ENCODE measurements at places on chromosomes 4 and X.
A peak's percentile ranks its signal among the peaks of the same experiment; 100 is the strongest.

- DNase-seq = peak; percentile 25
These were observed 13.1 kb upstream of the EOLA1 start for GRCh38 chrX:149527705-149528104.

DNA sequence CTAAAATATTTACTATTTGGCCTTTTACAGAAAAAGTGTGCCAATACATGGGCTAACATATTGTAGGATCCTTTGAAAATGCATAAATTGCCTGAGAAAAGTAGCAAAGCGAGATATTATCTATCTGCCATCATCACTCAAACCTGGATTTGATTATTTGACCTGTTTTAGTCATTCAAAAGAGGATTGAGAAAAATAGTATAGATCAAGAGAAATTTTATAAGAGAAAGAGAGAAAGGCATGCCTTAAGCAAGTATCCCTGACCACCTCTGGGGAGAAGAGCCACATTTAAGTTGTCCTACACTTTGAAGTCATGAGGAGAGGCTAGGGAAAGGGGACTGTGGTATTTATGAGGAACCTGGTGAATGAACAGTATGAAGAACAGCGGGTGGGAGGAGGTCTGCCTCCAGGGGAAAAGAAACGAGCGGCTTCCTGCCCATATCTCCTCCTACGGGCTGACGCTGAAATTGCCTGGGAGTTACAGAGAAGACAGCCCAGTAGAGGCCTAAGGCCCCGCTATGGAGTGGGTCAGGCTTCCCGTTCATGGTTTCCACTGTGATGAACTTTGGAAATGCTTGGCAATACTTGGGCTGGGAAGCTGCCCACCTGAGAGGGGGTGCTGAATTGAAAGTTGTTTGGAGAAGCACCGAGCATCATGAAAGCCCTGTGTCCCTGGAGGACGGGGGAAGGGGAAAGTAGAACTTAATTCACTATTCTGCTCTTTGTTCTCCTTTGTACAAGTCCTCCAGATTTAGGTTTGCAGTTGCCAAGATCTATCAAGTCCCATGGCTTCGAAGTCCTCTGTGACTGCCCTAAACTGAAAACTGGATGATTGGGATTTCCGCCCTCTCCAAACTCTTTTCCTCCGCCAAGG, 106.9 kb upstream of the ACSL4 start:
- DNase-seq = no peak

DNA sequence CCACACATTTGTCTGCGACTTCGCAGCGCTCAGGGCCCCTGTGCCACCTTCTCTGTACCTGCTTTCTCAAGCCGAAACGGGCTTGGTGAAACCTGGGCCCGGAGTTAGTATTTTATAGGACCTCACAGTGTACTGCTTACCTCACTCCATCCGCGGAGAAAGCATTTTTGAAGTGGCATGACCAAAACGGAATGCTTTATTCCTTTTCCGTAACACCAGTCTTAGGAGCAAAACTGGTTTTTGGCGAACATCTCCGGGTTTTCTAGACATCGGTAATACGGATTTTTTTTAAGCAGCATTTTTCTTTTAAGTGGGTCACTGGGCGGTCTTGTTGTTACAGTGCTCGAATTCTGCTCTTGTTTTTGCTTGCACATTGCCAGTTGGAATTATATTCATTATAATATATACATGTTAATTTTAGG, 3.6 kb downstream of the ZIC3 start:
- DNase-seq = no peak

- no peak for DNase-seq
These were observed 26.5 kb downstream of the SLIT2 start for GRCh38 chr4:20278195-20278594.

- DNase-seq = no peak
These were observed 51.9 kb upstream of the SLC6A14 start for GRCh38 chrX:116384406-116384954.

DNA sequence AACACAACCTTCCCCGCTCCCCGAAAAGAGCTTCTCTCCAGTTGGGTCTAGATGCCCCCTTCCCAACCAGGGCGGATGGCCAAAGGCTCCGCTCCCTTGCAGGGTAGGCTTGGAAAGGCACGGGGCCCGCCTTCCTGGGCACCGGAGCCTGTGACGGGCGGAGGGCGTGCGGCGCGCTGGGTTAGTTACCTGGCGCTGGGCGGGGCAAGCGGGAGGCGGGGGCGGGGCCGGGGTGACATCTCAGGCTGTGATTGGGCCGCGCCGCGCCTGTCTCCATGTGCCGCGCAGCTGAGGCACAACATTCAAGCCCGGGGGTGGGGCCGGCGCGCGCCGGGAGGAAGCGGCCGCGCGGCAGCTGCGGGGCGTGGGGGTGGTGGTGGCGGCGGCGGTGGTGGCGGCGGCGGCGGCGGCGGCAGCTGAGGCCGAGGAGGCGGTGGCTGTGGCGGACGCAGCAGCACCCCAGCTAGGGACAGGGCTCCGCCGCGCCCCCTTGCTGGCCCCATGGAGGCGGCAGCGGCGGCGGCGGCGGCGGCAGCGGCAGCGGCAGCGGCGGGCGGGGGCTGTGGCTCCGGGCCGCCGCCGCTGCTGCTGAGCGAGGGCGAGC, at the start of gene REPS2:
REPS2 (plus strand) TSS at position 298 of the 604 bp plus-strand sequence; CDS start at position 502, 204 bp downstream.
- DNase-seq = peak; percentile 75

- no peak for DNase-seq
These were observed 61.3 kb downstream of the STOX2 start for GRCh38 chr4:183966371-183966770.

DNA sequence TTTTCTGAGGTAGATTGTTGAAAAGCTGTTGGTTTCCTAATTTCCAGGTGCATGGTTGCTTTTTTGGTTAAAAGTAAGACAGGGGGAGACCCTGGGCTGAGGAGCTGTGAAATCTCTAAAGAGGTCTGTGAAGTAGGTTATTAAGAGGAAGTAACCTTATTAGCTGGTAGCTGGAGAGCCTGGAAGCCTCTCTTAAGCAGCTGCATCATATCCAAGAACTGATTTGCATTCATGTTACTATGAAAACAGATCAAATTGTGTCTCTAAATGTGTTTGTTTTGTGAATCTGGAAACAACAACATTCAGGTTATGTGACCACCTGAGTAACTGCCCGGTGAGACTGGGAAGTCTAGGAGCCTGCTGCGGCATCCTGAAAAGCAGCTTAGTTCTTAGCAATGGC, 54.1 kb downstream of the ARHGAP10 start:
- DNase-seq = no peak

DNA sequence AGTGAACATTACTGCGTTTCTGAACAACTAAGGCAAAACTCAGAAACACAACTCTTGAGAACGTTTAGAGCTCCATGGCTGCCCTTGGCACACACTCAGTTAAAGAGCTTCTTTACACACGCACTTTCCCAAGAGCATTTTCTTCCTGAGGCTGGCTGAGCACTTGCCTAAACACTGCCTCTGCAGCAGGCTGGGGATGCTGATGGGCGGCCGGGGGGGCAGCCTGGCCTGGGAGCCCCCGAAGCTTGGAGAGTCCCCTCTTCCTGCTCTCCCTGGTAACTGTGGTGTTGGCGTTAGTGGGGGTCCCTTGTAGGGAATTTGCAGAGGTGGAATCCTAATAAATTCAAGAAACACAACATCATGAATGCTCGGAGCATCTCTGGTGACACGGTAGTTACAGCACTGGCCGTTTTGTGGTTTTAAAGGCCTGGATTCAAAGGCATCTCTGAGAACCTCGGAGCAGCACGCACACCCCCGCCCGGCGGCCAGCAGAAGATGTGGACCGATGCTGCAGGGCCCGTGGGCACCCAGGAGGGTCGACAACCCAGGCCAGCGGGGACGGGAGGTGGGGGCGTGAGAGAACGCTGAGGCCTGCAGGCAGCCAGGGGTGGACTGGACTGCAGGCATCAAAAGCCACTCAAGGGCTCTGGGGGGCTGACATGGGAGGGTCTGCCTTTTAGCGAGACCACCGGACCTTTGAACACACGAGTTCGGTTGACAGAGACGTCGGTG, 45.4 kb downstream of the FGFRL1 start:
- DNase-seq = no peak

Measured in NCI-H510A treated with DMSO at 0.1 percent for 48 hours (cell line).